ENCODE measurements at places on chromosomes 16 and 17.

- DNase-seq, result no peak
These were observed 33.9 kb downstream of the ANKRD11 start for GRCh38 chr16:89456419-89456959.

GRCh38 chr17:696369-696768 lies 18.3 kb downstream of the VPS53 start:
- DNase-seq, result no peak

DNA sequence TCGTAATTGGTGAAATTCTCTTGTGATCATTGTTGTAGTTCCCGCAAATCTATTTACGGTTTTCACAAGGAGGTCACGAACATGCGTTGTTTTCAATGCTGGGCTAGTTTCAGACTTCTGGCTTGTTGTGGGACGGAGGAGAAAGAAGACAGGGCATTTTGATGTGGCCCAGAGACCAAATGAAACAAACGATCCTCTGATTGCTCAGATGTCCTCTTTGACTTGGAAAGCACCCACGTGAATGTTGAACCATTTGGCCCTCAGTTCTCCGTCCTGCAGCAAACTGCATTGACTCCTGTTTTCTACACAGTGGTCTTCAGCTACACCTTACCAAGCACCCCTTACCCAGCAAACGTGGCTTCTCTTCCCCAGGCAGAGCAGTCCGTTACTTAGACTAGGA lies 391.0 kb downstream of the WWOX start:
- no peak for DNase-seq

GRCh38 chr16:85366031-85366763 lies 246.9 kb upstream of the GSE1 start:
- peak; percentile 44 for DNase-seq

DNA sequence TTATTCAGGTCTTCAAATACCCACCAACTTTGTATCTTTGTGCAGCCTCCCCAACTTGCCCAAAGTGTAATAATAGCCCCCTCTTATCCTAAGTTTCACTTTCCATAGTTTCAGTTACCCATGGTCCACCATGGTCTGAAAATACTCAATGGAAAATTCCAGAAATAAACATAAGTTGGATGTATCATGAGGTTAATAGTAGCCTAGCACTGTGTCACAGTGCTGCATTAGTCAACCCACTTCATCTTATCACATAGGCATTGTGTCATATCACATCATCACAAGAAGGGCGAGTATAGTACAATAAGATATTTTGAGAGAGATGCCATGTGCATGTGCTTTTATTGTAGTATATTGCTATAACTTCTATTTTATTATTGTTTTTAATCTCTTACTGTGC lies 21.9 kb downstream of the OMG start:
- DNase-seq, result no peak

DNA sequence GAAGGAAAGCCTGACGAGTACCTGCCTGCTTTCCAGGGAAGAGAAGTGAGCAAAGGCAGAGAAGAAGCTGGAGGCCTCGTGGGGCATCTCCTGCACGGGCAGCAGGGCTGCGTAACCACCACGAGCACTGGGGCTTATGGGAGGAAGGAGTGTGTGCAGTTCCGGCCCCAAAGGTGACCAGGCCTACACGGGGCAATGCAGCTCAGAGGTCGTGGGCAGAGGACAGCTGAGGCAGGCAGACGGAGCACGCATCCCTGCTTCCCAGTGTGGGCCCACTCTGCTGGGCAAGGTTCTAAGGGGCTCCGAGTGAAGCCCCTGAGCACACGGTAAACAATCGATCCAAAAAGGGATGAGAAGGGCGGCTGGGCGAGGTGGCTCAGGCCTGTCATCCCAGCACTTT lies 109.7 kb downstream of the ANKRD11 start:
- no peak for DNase-seq

DNA sequence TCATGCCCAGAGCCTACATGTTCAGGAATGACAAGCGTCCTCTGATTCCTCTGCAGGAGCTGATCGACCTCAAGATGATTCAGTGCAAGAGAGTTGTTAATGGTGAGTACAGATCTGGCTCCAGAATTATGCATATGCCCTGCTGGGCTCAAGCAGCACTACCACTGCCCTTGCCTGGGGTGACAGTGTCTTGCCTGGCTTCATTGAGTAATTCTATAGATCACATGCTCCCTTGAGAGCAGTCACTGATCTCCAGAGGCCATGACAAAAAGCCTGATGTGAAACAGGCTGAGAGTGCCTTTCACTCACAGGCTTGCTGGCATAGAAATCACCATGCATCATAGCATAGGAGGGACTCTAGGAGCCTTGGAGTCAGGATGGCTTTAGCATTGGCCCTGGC lies 26.4 kb downstream of the DUS2 start:
- no peak for DNase-seq

GRCh38 chr16:30820952-30821421 lies 34.0 kb upstream of the ZNF629 start:
- no peak for DNase-seq

- DNase-seq, result no peak
These were observed 4.4 kb upstream of the RNF43 start for GRCh38 chr17:58421711-58422110.

DNA sequence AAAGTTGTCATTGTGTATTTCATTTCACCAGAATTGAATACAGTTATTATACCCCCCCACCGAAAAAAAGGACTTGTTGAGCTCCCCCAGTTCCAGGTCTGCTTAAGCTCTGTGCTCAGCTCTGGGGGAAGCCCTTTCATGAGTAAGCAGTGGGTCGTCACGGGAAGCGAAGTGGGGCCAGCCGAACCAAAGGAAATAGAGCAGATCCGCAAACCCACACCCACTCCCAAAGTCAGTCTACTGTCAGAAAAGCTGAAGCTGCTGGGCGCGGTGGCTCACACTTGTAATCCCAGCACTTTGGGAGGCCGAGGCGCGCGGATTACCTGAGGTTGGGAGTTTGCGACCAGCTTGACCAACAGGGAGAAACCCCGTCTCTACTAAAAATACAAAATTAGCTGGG lies 50.1 kb downstream of the PECAM1 start:
- no peak for DNase-seq

- no peak for DNase-seq
These were observed 183.6 kb downstream of the IRF8 start for GRCh38 chr16:86082418-86083030.

DNA sequence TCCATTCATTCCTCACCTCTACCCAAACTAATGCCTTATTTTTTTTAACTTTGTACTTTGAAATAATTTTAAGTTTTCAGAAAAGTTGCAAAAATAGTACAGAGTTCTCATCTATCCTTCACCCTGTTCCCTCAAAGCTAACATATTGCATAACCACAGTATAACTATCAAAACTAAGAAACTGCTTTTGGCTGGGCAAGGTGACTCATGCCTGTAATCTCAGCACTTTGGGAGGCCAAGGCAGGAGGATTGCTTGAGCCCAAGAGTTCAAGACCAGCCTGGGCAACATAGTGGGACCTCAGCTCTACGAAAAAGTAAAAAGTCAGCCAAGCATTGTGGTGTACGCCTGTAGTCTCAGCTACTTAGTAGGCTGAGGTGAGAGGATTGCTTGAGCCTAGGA lies 147.7 kb downstream of the SKAP1 start:
- no peak for DNase-seq

- peak; percentile 58 for DNase-seq
These were observed 17.0 kb upstream of the ABCA8 start for GRCh38 chr17:68972119-68972704.

DNA sequence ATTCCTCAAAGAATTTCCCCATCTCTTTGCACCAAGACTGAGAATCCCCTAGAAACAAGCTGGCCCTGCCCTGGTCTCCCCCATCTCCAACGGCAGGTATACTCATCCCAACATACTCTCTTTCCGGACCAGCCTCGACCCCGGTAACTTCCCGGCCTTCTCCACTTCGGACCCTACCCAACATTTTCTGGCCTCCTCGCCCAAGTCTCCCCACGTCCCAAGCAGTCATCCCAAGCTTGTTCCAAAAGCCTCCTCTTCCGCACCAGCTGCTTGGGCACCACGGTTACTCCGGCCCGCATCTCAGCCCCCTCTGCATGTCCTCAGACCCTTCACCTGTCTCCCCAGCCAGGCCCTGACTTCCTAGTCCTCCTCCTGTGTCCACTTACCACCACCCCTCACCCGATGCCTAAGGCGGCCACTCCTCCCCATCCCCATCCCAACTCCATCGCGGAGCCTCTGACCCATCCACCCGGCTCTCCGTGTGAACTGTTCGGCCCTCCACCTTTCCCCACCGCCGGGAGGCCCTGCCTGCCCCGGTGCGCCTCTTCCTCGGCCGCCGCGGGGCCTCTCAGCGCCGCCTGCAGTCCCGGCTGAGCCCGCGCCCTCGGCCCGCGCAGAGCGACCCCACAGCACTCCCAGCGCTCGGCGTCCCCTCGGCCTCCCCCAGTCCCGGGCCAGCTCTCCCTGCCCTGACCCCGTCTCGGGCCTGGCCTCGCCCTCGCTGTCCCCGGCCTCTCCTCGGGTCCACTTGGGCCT lies 994 bp downstream of the PITPNA start:
- DNase-seq, result no peak

DNA sequence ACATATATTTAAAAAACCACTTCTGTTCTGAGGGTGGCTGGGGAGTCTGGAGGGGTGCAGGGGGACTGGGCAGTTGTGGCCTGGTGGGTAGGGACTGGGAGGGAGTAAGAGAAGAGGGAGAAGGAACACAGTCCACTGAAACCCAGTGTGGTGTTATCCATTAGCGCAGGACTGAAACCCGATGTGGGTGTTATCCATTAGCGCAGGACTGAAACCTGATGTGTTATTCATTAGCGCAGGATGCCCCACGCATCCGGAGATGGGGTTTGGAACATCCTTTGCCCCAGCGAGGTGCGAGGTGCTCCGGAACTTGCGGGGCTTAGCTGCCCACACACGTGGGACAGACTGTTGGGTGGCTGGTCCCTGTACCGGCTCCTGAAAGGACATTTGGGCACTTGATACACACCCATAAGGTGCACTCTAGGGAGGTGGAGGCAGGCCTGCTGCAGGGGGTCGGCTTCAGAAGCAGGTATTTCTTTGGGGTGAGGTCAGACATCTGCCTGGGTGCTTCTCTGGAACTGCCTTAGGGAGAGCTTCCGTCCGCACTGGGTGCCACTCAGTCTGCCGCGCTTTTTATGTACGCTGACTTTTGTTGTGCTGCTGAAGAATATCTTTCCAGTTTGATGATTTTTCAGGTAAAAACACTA lies 20.3 kb upstream of the FASN start:
- no peak for DNase-seq

GRCh38 chr16:63373744-63374143 lies 1337.5 kb upstream of the CDH8 start:
- DNase-seq, result no peak

- DNase-seq, result no peak
These were observed 1.8 kb downstream of the CDC42EP4 start for GRCh38 chr17:73309727-73310596.

- DNase-seq, result no peak
These were observed 4.5 kb downstream of the TRPV2 start for GRCh38 chr17:16419929-16420271.
